ENCODE measurements at places on chromosomes 12 and 14.

DNA sequence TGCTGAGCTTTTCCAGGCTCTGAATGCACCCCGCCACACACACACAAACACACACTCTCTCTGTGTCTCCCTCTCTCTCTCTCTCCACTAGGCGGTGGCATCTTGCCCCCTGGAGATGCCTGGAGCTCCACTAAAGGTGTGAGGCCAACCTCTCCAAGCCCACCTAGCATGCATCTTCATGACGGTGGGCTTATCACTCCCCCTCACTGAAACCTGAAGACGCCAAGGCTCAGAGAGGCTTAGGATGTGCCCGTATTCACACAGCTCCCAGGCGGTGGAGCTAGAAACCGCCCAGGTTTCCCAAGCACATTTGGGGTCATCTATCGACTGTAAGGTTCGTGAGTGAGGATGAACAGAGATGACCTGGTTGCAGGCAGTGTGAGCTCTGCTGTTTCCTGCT is 42.6 kb upstream of the BCL11B start:
- DNase-seq = no peak

DNA sequence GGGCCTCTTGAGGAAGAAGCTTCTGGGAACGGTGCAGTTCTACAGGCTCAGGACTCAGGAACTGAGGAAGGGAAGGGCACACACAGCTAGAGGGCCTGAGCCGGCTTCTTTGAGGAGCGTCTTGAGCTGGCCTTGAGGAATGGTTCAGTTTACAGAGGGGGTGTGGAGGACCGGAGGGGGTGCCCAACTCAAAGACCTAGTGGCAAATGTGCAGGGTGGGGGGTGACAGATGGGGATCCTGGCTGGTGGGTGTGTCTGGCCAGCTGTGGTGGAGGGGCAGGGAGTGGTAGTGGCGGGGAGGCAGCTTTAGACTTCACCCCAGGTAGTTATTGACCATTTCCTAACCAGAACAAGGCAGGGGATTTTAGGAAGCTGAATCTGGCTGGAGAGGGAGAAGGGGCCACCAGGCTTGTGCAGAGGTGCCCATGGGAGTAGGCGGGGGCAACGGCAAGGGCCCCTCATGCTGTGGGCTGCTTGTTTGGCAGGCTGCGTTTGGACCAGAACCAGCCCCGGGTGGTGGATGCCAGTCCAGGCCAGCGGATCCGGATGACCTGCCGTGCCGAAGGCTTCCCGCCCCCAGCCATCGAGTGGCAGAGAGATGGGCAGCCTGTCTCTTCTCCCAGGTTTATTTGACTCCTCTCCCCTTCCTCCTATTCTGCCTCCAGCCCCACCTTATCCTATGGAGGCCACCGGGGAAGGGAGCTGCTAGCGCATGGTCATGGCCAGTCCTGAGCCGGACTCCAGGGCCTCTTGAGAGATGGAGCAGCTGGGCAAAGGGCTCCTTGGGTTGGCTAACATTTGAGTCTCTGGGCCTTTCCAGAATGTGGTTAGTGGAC is 27.8 kb downstream of the PAPLN start:
- no peak for DNase-seq

DNA sequence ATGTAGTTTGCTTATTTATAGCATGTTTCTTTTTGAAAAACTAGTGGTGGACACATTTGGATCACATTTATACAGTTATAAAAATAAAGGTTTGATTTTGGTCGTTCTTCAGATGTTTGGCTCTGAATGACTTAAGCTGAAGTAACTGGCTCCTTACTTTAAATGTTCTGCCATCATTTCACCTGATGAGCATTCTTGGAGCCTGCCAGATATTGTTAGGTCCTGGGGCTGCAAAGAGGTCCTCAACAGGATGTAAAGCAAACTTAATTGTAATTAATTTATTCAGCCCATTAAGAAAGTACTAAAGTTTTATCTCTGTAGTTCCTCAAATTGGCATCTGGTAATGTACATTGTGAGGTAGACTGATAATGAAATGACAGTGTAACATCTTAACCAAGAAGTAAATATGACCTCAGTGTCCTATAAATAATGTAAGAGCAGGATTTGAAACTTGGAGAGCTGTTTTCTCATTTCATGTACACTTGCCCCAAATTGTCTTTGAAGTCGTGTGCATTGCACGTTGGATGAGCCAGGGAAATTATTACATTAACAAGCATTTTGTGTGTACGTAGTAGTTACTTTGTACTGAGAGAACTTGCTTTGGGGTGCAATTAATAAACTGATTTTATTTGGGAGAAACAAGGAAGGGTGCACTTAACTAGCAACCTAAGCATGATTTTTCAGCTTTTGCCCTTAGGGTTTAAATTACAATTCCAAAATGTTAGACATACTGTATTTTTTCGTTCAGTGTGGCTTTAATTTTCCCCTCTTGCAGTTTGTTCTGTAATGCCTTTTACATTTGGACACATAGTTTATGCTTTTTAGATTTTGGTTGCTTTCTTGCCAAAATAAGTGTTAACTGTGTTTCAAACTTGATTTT is 7.5 kb downstream of the EIF5 start:
- DNase-seq = no peak

DNA sequence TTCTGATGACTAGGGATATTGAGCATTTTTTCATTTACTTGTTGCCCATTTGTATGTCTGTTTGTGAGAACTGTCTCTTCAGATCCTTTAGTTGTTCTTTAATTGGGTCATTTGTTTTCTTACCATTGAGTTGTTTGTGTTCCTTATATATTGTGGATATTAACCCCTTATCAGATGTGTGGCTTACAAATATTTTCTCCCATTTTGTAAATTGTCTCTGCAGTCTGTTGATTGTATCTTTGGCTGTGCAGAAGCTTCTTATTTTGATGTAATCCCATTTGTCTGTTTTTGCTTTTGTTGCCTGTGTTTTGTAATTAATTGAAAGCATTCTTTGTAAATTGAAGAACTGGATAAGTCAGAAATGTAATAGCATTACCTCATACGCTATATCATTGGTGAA is 459.1 kb upstream of the FOXG1 start:
- no peak for DNase-seq

DNA sequence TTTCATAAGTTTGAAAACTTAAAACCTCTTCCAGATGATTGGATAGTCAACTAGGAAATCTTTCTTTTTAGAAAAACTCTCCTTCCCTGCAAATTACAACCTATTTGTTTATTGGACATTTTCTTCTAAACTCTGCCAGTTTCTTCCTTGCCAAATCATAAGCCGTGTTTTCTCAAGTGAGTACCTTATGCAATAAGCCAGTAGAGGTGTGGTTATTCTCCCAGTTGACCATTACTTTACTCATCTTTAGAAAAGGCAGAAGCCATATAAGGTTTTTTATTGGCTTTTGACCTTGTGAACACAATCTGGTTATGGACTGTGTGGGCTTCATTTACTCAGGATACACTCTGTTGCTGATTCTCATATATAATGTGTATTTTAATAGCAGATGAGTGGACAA is 14.6 kb downstream of the ACTR6 start:
- DNase-seq = peak; percentile 19

DNA sequence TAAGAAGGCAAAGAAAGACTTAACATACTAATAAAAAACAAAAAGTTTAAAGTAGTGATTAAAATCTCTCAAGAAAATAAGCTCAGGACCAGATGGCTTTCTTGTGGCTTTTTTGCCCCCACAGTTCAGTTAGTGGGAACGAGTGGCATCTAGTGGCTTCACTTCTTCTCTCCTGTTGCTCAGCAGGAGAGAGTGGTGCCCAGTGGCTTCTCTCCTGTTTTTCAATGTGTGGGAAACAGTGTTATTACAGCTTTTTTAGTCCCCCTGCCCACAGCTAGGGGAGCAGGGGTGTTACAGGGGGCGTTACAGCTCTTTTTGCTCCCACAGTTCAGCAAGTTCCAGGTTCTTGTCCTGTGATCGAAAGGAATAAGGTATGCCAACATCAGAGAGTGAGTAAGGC is 135.2 kb downstream of the RERGL start:
- DNase-seq = no peak

DNA sequence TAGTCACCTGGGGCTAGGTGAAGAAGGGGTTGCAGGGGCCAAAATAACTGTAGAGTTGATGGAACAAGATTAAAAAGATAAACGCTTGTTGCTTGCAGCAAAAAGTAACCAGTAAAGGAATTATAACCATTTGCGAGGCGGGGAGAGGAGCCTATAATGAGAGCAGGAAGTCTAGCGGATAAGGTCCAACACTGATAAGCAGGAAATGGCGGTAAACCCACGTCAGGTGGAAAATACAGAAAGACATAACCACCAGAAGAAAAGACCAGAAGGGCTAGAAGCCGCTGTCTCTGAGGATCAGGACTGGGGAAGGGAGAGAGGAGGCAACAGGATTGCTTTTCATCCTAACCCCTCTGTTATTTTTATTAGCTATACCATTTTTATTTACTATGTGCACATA is 303.3 kb downstream of the DPF3 start:
- no peak for DNase-seq

DNA sequence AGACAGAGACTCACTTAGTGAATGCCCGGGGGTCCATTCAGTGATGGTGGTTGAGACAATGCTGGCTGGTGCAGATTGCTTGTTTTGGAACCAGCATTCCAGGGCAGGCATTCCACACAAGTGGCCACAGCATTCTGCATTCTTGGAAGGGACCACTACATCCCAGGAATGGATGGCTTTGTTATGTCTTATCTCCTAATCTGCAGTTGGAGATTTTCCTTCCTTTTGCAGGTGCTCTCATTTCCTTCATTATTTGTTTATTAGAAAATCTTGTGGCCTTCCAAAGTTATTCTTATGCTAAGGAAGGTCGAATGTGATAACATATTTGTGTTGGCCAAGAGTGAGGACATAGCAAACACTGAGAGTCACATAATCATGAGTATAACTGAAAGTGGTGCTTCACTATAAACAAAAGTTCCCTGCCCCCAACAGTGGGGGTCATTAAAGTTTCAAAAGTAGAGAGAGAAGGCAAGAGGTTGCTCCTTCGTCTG is 66.0 kb downstream of the BMP4 start:
- no peak for DNase-seq

- no peak for DNase-seq
These were observed 276.4 kb downstream of the DPF3 start for GRCh38 chr14:72617391-72618031.

GRCh38 chr12:51320311-51320694 is 3.7 kb downstream of the BIN2 start:
- no peak for DNase-seq

DNA sequence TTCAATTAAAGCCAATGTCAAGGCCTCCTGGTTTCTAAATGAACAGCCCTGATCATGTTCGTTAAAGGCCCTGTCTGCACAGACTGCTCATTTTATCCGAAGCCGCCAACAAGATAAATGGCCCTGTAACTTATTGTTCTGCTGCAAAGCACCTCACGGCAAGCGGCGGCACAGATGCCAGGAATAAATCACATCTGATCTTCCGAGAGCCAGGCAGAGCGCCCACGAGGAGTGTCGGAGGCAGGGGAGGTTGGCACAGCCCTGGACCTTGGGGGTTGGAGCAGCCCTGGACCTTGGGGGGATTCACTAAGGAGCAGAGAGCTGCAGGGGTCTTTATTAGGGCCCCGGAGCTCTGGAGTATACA is 110.5 kb downstream of the SCARB1 start:
- DNase-seq = no peak

DNA sequence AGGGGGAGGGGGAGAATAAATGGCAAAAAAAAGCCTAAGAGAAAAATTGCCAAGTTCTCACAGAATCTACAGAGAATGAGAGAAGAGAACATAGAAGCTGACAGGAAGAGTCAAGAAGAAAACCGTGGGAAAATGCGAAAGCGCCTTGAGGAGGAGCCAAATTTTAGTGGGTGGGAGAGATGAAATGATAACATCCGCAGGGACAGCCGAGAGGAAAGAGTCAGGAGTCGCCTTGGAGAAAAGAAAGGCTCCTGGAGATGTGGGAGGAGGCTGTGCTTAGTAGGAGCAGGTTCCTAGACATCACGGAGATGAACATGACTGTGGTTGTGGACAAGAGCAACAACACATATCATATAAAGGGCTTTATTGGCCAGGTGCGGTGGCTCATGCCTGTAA is 49.4 kb downstream of the PHLDA1 start:
- DNase-seq = no peak

GRCh38 chr12:24228371-24228770 is 278.9 kb upstream of the SOX5 start:
- no peak for DNase-seq

- DNase-seq = no peak
These were observed 404.2 kb downstream of the TMEM121 start for GRCh38 chr14:105930572-105930971.

DNA sequence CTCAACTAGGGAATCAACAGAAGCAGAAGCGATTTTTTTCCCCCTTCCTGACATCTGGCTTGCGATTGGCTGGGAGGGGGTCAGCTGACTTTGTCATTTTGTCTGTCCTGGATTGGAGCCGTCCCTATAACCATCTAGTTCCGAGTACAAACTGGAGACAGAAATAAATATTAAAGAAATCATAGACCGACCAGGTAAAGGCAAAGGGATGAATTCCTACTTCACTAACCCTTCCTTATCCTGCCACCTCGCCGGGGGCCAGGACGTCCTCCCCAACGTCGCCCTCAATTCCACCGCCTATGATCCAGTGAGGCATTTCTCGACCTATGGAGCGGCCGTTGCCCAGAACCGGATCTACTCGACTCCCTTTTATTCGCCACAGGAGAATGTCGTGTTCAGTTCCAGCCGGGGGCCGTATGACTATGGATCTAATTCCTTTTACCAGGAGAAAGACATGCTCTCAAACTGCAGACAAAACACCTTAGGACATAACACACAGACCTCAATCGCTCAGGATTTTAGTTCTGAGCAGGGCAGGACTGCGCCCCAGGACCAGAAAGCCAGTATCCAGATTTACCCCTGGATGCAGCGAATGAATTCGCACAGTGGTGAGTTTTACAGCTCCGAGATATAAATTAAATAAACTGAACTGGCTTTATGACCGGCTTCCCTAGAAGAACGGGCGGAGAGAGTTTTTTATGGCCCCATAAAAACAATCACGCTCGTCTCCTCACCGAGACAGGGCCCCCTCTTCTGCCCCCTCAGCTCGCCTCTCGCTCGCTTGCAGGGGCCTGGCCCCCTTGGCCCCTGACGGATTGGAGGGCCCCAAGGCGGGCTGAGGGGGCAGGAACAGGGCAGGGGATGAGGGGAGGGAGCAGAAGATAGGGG is at the start of gene HOXC6:
Gene HOXC6, plus strand, starts transcription at position 127 of the 888 bp plus-strand sequence. Its CDS starts 82 bp downstream, at position 209.
- peak; percentile 57 for DNase-seq

GRCh38 chr12:7907009-7907408 is 29.0 kb downstream of the SLC2A3 start:
- DNase-seq = peak; percentile 36

All from stromal cell of bone marrow (primary cell).